ENCODE measurements at places on chromosomes 7 and 10.

DNA sequence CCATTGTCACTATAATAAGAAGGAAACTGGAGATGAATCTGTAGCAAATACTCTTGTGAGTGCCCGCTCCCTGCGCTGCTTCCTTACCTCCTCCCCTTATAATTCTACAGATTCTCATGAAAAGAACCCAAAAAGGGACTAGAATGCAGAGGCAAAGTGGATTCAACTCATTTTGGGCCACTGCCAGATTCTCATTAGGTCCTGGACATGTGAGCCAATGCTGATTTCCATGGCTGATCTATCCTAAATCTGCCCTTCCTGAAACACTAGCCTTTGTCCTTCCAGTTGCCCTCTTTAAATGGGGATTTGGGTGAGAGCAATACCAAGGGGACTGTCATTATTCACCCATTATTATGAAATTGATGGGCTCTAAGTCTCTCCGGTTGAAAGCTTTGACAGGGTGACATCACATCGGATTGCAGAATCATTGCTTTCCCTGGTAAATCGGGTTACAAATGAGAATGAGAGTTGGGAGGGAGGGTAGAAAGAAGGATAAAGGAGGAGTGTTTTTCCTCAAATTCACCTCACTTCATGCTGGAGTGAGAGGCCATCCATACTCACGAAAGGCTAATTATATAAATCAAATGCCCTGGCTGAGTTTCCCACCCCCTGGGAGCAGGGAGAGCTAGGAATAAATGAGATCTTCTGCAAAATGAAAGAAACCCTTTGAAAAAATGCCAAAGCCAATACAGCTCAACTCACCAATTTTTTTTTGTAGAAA lies 37.5 kb downstream of the PTN start:
- DNase-seq = no peak

DNA sequence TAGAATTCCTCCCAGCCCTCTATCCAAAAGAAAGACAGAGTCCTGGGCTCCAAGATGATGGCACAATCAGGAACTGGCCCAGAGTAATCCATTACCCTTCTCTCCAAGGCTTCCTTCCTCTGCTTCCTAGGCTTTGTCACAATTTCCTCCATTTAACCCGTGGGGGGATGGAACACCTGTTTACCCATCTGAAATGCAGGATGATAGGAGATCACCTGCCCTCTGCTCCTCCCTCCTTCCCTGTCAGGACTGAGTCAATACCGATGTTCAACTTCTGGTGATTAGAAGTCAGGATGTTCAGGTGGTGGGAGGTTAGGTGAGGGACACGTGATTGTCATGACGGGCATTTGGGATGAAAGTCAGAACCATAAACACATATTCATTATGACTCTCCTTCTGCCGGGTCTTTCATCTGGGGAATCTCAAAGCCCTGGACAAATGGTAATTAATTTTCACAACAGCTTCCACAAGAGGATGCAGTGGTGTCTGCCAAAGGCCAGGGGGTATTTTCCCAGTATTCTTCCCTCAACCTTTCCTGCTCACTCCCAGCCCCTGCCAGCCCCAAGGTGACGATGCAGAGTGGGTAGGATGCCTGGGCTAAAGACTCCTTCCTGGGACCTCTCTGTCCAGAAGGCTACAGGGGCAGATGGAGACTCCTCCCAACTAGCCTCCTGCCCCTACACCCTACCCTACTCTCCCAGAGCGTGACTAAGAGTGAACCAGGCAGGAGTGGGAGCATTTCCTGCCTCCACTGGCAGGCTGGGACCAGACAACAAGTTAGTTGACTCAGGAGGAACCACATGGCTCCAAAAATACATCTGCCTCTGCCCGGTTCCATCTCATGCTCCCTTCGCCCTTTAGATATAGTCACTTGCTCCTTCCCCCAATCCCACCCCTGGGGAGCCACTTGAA lies 27.9 kb downstream of the DUSP5 start:
- DNase-seq = no peak

DNA sequence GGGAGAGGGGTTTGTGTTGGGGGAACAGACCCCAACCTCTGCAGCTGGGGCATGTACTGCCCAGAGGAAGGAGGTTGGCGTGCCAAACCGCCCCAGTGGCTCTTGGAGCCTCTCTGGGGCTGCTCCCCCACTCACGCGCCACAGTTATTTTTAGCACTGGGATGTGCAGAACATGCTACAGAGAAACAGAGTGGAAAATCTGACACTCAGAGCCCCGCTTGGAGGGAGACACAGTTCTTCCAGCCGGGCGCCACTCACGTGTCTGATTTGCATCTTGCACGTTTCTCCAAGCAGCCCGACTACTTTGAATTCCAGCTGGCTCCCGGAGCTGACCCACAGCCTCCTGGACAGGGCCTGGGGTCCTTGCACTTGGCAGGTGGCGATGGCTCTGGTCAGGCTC lies 182.0 kb downstream of the RPS24 start:
- no peak for DNase-seq

DNA sequence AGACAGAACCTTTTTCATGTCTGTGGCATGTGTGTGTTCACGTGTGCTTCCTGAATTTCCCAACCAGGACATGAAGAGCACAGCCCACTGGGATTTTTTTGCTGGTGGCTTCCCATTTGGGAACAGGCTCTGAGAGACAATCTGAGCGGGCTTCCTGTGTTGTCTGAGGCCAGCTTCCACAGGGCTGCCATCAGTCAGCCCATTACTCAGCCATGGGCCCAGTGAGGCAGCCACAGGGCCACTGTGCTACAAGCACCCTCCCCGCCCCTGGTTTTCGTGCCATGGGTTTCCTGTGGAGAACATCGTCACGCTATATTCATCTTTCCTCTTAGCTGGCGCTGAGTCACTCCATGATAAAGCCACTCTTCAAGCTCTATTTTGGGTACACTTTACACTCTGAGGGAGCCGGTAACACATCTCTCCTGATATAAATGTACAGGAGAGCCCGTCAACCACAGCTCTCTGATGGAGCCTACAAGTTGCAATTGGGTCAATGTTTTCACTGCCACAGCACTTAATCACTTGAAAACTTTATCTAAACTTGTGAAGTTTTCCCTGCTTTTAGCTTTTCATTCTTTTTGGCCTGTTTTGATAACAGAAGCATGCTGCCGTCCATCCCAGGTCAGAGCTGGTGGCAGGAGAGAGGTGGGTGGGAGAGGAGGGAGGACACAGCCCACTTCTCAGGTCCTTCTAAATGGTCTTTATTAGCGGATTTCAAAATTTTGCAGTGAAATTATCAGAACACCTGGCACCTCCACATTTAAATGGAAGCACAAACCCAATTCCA lies 96.9 kb downstream of the HIPK2 start:
- no peak for DNase-seq

- DNase-seq = no peak
Observed at GRCh38 chr7:90190995-90191394, 20.5 kb upstream of the STEAP2 start.

DNA sequence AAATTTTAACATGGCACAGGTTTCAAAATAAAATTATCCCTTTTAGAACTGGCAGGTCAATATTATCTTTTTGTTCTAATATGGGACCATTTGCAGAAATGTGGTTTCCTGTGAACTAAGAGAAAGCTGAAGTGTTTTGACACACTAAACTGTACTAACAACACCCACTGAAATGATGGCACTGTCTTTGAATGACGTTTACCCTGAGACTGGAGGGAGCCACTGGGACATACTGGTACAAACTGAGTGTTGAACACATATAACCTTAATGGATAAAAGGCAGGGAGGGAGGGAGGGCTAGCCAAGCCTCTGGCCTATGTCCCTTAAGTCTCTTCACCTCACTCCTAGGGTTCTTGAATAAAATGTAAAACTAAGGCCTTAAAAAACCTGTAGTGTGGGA lies 95.9 kb downstream of the PDE1C start:
- DNase-seq = no peak

DNA sequence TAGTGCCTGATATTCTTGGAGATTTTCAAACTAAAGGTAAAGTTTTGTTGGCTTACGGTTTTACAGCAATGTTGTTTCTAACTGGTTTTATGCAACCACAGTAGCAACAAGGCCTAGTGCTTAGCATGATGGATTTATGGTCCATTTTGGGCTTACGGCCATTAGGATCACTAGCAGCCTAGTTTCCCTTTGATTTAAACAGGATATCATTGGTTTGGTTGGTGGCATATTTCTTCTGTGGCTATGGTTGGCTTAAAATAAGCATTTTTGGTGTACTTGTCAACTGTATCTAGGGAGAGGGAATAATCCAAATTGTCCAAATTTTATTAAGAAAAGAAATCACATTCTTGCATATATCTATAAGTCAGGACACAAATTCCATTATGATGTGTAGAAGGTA lies 194.0 kb downstream of the HDAC9 start:
- no peak for DNase-seq

- DNase-seq = no peak
Observed at GRCh38 chr7:98398567-98399372, 2.1 kb downstream of the BAIAP2L1 start.

GRCh38 chr7:125355899-125356298 lies 426.3 kb upstream of the POT1 start:
- DNase-seq = no peak

DNA sequence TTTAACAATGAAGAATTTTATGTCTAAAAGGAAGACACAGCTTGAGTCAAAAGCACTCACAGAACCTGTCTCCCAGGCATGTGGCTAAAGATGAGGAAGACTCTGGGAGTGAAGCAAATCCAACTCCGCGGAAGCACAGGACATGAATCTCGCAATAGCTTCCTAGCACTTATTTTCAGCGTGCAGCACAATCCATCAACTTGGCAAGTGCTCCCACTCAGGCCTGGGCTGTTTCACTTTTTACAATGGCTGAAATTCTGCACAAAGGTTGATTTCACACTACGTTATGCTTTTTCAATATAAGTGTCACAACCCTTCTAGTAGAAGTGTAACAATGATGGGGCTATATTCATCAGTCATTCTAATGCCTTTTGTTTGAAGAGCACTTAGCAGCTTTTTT lies 180.2 kb downstream of the XPNPEP1 start:
- DNase-seq = no peak

GRCh38 chr7:87060288-87060537 lies 759 bp upstream of the ELAPOR2 start:
- DNase-seq = no peak

DNA sequence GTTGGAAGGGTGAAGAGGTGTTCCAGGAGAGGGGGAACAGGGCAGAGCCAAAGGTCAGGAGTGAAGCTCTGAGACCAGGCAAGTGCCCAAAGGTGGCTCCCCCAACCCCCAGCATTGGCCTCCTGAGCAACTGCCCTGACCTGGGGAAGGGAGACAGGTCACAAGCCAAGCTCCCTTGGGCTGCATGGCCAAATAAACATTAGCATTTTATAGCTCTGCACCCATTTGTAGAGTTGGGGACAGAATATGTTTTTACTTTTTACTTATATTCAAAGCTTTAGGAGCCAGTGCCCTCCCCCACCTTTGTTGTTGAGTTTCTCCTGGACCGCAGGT lies 4.0 kb downstream of the UNC5B start:
- no peak for DNase-seq

- DNase-seq = no peak
Observed at GRCh38 chr7:100793806-100794660, 33.3 kb downstream of the EPHB4 start.

DNA sequence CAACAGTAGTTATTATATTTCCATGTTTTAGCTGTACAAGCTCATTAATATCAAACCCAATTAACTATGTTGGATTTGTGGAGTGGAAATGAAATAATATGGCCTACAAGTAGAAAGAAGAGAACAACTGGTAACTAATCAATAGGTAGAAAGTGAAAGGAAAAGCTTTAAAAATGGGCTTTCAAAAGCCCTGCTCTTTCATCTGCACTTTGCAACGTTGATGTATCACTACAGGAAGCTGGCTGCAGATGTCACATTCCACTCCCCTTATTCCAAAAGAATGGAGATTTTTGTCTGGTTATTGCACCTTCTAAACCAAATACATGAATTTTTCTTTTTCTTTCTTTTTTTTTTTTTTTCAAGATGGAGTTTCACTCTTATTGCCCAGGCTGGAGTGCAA lies 11.7 kb upstream of the MKI67 start:
- DNase-seq = no peak

Measured in GM12891 (cell line).